ENCODE measurements at places on chromosomes 5 and 9.

GRCh38 chr5:116482394-116482793, 92.2 kb downstream of the SEMA6A start:
- DNase-seq, result no peak

- no peak for DNase-seq
These were observed 2.7 kb downstream of the CXCL14 start for GRCh38 chr5:135576075-135576599.

DNA sequence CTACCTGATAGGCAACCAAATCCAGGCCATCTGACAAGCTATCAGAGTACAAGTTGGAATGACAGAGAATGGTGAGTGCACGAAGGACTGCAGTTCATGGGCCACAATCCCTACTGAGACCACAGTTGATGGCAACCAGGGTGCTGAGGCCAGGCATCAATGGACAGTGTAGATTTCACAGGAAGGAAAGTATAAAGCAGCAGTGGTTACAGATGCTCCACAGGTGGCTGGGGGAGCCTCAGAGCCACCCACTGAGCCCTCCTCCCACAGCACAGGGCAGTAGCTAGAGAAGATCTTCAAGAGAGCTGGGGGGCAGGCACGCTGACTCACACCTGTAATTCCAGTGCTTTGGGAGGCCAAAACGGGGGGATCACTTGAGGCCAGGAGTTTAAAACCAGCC, 49.4 kb downstream of the RETREG1 start:
- no peak for DNase-seq

DNA sequence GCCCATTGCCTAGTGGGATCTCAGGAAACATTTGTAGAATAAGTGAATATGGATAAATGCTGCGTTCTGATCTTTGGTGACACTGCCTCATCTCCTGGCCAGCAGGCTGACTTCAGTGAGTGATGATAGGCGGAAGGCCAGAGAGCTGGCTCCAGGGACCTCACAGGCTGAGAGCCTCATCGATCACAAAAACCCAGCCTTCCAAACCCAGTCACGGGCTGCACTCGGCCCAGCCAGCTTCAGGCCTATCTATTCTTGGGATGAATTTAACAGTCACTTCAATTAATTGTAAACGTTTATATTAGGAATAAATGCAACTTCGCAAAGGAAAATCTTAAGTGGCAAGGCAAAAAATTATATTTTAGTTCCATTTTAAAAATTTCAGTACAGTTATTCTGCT, 201.6 kb downstream of the IRX2 start:
- no peak for DNase-seq

DNA sequence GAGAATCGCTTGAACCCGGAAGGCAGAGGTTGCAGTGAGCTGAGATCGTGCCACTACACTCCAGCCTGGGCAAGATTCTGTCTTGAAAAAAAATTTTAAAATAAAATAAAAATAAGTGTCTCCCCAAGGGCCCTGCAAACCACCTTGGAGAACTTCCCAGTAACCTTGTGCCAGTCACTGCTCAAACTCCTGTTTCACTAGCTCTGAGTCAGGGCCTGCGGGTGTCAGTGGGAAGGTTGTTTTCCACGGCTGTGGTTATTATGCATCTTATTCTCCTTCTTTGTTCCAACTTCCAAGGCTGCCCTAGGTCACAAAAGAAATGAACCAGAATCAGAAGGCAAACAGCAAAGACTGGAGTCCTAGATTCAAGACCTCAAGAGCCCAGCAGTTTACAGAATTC, 246.7 kb downstream of the ADAMTSL1 start:
- no peak for DNase-seq

GRCh38 chr9:114317665-114318357, 5.1 kb upstream of the ORM1 start:
- peak; percentile 62 for DNase-seq

DNA sequence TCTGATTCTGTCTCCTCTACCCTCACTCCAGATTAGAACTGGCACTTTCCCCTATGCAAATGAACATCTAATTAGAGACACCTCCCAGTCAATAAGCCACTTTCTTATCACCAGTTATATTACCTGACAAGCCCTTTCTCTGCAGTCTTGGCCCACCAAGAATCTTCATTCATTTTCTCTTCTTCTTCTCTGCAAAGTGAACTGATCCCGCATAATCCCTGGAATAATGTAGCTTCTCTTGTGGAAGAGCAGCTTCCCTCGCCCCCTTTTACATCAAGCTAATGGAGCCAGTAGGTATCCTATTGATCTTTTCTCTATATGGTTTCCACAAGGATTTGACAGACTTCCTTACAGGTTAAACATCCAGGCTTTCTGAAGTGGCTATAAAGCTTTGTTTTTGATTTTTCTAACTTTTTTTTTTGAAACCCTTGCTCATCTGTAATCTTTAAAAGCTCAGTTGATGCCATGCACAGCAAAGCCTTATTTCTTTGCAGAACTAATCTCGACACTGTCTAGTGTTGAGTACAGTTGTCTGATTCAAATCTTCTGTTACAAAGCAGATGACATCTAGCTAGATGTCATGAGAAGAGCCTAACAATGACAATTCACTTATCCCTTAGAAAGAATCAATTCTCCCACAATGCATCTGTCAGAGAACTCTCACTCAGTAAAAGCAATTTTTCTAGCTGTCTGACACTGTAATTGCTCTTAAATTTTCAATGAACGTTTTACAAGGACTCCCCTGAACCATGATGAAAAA, 281.4 kb downstream of the ISL1 start:
- no peak for DNase-seq

GRCh38 chr9:75200892-75201470, 112.7 kb downstream of the OSTF1 start:
- peak; percentile 68 for DNase-seq

GRCh38 chr9:132235894-132236661, 74.2 kb downstream of the NTNG2 start:
- DNase-seq, result peak; percentile 87

GRCh38 chr5:6791031-6791430, 77.8 kb downstream of the TENT4A start:
- DNase-seq, result no peak

DNA sequence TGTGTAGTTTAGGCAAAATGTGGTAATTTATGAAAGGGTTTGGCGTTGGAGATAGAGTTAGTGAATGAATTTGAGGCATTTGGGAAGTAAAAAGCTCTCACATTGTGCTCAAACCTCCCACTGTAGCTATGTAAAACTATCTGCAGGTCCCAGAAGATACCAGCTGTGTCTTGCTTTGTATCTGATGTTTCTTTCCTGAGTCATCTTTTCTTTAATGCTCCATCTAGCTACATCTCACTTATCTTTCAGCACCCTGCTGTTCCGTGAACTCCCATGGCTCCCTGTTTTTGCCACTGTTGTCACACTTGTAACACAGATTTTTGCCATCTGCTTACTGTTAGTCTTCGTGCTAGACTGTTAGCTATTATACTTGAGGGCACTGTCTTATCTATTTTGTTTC, 253.1 kb downstream of the NPR3 start:
- DNase-seq, result no peak

DNA sequence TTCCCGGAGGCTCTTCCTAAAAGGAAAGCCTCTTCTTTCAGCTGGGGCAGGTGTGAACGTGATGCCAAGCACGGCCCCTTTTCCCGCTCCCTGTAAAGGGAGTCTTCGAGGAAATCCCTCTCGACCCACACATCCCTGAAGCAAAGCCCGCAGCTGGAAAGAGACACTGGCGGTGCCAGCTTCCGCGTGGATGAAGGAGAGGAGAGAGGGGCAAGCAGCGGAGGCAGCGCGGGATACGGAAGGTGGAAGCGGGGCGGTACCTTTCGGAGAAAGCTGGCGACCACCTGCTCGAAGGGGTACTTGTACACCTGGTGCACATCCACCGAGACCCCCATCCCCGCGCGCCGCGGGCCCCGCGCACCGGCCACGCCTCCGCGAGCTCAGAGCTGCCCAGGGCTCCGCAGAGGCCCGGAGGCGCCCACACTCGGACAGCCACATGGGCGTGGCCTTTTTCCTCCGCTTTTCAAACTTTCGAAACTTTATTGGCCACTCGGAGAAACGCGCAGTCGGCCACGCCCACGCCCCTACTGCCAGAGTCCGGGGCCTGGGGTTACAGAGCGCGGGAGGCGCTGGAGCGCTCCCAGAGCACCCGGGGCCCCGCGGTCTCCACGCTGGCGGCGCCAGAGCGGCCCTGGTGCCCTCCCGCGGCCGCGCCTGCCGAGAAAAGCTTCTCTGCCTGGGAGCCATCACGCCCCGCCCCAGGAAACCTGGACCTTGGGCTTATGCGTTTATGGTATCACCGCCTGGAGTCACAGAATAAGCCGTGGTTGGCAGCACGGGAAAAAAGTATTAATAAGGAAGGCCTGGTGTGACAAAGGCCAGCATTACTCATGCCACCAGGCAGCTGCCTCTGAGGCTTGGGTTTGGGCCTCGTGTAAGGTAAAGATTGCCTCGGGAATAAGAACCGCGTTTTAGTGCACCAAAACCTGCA, at the start of gene PRELID2:
Gene PRELID2, minus strand, starts transcription at position 426 of the 931 bp plus-strand sequence. Its CDS starts 91 bp downstream, at position 335.
- DNase-seq, result peak; percentile 91
